Small intestine (tissue), 16 donors: ENCODE measurements at places on chromosomes 13 and 19.

DNA sequence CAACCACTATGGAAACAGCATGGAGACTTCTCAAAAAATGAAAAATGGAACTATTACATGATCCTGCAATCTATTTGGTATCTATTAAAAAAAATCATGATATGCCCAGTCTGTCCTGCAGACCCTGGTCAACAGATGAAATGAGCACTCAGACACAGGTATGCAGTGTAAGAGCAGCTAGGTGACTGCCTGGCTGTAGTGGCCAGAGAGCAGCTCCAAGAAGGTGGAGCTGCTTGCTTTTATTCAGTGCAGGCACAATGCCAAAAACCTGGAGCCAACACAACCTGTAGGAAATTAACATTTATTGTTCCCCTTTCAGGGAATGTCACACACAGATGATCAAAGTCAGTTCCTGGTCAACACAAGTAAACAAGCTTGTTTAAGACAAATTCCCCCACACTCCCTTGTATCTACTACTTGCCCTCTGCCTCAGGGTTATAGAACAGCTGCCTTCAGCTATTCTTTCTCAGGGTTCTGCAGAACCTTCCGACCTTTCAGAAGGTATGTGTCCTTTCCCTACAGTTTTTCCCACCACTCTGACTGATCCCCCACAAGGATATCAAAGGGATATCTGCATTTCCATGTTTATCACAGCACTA lies 933.7 kb upstream of the SLITRK5 start:
- DNase-seq = no peak

GRCh38 chr13:112907871-112908331 lies 61.1 kb upstream of the MCF2L start:
- peak; percentile 55 for DNase-seq

DNA sequence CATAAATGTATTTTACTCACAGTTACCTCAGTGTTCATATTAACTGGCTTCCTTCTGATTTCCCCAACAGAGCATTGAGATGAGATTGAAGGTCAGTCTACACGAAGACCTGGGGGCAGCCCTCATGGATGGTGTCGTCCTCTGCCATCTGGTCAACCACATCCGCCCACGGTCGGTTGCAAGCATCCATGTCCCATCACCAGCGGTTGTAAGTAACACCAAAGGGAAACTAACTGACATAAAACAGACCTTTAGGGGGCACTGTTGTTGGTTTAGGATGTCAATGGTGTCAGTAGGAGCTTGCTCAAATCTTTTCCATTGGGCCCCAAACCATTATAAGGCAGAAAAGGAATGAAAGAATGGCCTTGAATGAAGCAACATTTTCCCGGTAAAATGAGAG lies 68.2 kb downstream of the ESD start:
- no peak for DNase-seq

GRCh38 chr19:33403973-33404304 lies 30.4 kb downstream of the CEBPG start:
- DNase-seq = no peak

- DNase-seq = no peak
Measured at GRCh38 chr19:6026390-6027227, 48.7 kb upstream of the RANBP3 start.

- no peak for DNase-seq
Measured at GRCh38 chr13:101654883-101655282, 202.4 kb downstream of the ITGBL1 start.

- no peak for DNase-seq
Measured at GRCh38 chr19:30428844-30429243, 56.7 kb downstream of the ZNF536 start.

- no peak for DNase-seq
Measured at GRCh38 chr19:36709423-36709822, 22.0 kb downstream of the ZNF567 start.

- no peak for DNase-seq
Measured at GRCh38 chr13:25762281-25762680, 289.5 kb downstream of the SHISA2 start.

GRCh38 chr13:46542833-46543232 lies 10.1 kb upstream of the LRCH1 start:
- no peak for DNase-seq

DNA sequence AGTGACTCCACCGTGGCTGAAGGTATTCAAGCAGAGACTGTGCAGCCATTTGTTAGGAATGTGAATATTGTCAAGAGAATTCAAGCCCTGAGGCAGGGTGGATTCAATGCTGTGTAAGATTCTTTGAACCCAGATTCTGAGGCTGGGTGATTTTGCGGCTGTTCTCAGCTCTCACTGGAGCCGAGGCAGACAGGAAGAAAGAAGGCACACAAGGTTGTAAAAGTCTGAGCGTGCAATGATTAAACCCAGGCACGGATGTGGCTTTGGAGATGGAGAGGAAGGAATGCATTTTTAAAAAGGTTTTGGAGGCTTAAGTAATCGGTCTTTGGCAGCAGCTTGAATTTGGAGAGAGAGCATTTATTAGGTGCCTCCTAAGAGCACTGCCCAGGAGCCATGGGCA lies 187.9 kb downstream of the KATNAL1 start:
- DNase-seq = peak; percentile 44

DNA sequence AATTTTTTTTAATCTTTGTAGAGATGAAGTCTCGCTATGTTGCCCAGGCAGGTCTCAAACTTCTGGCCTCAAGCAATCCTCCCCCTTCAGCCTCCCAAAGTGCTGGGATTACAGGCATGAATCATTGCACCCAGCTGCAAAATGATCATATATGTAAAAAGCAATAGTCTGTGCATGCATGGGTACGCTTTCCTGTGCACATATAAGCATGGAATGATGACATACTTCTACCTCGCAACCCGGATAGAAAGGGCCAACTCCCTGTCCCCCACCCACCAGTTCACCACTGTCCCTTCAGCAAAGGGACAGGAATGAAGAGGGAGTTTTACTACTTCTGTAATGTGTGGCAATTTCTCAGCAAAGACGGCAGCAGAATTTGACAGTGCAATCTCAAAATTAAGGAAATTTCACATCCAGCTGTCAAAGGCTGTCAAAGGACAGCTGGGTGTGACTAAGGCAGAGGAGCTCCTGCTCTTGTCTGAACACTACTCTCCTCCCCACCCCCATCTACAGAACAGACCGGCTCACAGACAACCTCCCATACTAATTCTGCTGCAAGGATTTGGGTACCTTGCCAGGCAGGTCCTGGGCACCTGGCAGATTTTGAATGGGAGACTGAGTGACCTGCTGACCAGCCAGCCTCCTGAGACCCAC lies 95.6 kb downstream of the TSHZ3 start:
- DNase-seq = no peak

DNA sequence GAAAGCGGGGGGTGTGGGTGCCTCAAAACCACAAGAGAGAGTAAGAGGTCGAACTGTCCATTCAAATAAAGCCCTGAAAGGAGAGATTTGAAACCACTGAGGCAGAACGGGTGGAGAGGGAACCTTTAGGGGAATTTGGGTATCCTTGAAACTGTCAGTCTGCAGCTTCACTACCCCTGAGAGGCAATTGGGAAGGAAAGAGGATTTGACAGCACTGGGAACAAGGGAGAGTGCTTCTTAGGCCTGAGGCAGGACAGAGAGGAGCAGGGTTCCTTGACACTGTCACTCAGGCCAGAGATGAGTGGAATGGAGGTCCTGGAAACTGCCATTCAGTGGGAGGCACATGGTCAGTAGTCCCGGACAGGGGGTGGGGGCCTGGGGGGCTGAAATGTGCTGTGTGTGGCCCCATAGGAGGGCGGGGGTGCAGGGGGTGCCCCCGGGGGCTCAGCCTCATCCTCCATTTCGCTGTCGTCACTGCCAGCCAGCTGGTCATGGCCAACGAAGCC lies 5.0 kb downstream of the GFY start:
- no peak for DNase-seq

DNA sequence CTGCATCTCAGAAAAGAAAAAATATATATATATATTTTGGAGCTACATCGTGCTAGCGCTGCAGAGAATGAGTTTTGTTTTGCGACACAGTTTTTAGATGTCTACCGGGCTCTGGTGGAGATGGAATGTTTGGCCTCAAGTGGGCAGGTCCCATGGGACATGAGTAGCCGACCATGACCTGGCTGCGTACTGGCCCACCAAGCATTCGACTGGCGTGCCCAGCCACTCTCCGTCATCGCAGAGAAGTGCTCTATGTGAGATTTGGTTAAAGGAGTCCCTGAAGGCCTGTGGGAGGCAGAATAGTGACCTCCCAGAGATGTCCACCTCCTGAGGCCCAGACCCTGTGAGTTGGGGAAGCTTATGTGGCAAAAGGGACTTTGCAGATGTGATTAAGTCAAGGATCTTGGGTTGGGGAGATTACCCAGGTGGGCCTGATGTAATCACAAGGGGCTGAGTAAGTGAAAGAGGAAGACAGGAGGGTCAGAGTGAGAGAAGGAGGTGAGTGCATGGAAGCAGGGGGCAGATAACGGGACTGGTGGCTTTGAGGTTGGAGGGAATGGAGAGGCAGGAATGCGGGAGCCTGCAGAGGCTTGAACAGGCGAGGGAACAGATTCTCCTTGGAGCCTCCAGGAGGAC lies 821 bp upstream of the LILRB4 start:
- no peak for DNase-seq

DNA sequence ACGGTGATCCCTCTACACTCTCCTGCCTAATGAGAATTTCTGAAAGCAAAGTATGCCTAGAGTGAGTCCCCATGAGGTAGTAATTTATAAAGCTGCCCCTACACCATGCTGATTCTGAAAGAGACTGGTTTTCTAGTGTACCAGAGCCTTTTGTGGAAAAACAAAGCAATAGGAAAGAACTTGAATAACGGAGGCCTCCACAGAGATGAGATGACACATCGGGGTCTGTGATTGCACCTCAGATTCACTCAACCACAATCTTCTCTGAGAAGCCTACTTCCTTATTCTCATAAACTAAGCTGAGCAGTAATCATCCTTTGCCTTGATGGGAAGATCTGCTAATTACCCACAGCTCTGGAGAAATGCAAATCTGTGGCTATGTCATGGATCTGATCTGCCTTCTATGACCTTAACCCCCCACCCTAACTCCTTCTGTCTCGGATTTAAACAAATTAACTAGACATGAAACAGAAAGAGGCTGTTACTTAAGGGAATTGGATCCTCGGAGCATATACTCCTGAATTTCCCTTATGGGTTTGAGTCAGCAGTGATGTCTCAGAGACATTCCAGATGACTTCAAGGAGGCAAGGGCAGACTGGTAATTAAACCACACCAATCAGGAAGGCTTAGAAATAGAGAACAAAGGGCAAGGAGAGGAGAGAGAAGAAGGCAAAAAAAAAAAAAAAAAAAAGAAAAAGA lies 128.0 kb downstream of the DCT start:
- DNase-seq = no peak

- no peak for DNase-seq
Measured at GRCh38 chr13:27500806-27501534, 50.6 kb upstream of the MTIF3 start.

GRCh38 chr13:67080351-67080750 lies 149.8 kb downstream of the PCDH9 start:
- no peak for DNase-seq

GRCh38 chr19:34662919-34663318 lies 14.0 kb downstream of the SCGB2B2 start:
- DNase-seq = peak; percentile 37

- DNase-seq = no peak
Measured at GRCh38 chr13:113114511-113115362, 7.9 kb upstream of the F10 start.

DNA sequence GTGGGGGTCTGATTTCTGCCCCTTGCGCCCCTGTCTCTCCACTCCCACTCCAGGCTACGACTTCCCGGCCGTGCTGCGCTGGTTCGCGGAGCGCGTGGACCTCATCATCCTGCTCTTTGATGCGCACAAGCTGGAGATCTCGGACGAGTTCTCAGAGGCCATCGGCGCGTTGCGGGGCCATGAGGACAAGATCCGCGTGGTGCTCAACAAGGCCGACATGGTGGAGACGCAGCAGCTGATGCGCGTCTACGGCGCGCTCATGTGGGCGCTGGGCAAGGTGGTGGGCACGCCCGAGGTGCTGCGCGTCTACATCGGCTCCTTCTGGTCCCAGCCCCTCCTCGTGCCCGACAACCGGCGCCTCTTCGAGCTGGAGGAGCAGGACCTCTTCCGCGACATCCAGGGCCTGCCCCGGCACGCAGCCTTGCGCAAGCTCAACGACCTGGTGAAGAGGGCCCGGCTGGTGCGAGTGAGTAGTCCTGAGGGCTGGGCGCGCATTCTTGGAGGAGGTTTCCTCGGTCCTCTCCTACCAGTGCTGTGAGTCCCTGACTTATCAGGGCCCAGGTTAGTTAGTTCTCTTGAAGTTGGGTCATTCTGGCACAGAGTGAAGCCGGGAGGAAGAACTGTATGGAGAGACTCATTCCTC lies 12.7 kb downstream of the EHD2 start:
- no peak for DNase-seq

GRCh38 chr13:33937373-33938098 lies 119.6 kb downstream of the RFC3 start:
- peak; percentile 31 for DNase-seq

- no peak for DNase-seq
Measured at GRCh38 chr13:110706570-110707372, 855 bp upstream of the CARS2 start.

GRCh38 chr13:97179501-97179900 lies 42.6 kb upstream of the MBNL2 start:
- no peak for DNase-seq

DNA sequence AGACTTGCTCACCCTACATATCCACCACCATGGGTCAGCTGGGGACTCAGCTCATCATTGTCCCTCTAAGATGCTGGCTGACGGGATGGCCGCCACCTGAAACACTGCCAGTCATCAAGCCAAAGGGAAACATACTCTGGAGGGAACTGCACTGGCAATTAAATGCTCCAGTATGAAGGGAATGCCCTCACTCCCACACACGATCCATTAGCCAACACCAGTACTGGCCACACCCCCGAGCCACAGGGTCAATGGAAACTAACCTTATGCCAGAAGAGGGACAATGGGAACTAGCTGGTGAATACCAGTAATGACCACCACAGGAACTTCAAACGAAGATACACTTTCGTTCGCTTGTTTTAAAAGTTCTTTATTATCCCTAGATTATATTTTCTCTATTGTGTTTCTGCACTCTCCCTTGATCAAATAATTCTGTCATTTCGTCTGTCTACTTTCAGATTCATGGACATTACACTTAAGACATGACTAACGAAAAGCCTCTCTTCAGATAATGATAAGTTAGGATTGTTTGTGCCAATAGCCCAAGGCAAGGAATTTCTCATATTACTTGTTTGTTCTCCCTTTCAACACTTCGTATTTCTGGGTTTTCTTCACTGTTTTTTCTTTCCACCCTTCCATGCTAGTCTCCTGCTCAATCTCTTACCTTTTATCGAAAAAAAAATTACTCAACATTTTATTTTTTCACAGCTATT lies 1.7 kb upstream of the ZNF507 start:
- DNase-seq = no peak

DNA sequence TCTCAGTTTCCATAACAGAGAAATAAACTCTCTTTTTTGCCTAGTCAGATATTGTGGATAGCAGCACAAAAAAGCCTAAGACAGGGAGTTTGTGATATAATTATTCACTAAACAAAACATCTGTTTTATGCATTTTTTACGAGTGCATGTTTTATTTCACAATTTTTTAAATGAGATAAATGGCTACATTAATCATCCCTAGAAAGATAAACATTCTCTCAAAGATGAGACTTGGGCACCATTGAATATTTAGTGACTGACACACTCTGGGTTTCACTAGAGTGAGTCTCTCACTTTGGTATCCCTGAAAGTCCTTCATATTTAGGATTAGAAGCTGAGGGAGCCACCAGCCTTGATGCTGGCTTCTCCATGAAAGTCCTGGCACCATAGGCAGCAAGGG lies 74.3 kb upstream of the LRCH1 start:
- DNase-seq = no peak
